Karpas-422 (cell line): ENCODE measurements at places on chromosomes 13 and 19. TPM values are rescaled to one million over a fixed set of nuclear protein-coding genes. Genes with fewer than 3 reads are reported as not detected.

SIGLEC7 gene
- not detected in 2 replicates for total RNA-seq

CASP14 gene
- not detected in 2 replicates for total RNA-seq

ZNF681 gene
- 7.4 and 8.1 TPM in 2 replicates for total RNA-seq

DGKH gene
- 3.8 and 7.3 TPM in 2 replicates for total RNA-seq

KCNRG gene
- total RNA-seq = 3.4 and 4.5 TPM in 2 replicates

LRRC25 gene
- 1.6 and 2.2 TPM in 2 replicates for total RNA-seq

ZNF441 gene
- total RNA-seq = 15.8 and 16.4 TPM in 2 replicates

DNA sequence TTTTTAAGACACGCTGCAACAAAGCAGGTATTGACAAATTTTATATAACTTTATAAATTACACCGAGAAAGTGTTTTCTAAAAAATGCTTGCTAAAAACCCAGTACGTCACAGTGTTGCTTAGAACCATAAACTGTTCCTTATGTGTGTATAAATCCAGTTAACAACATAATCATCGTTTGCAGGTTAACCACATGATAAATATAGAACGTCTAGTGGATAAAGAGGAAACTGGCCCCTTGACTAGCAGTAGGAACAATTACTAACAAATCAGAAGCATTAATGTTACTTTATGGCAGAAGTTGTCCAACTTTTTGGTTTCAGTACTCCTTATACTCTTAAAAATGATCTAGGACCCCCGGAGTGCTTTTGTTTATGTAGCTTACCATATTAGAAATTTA, 1.2 kb downstream of the BRCA2 start:
- peaks cover 30% of the 10 kb centered on the region for H3K4me1 ChIP-seq
- peaks cover 11% of the 10 kb centered on the region; the same call in 1 of the 2 replicates for H3K36me3 ChIP-seq
- peak overlapping the region; percentile 93 for H3K4me3 ChIP-seq
- DNase-seq = peak; percentile 45

- H3K4me3 ChIP-seq = peak overlapping the region; percentile 75
- H3K36me3 ChIP-seq = peaks cover 23% of the 10 kb centered on the region
- DNase-seq = peak; percentile 90
- H3K27me3 ChIP-seq = no peaks in the 10 kb centered on the region
- H3K4me1 ChIP-seq = peaks cover 7% of the 10 kb centered on the region
Observed at GRCh38 chr19:58181902-58182576, 822 bp upstream of the ZNF274 start.

- H3K36me3 ChIP-seq = no peaks in the 10 kb centered on the region
- DNase-seq = no peak
- peaks cover 8% of the 10 kb centered on the region for H3K4me1 ChIP-seq
Observed at GRCh38 chr13:51231456-51231855, 9.3 kb downstream of the FAM124A start.

DNA sequence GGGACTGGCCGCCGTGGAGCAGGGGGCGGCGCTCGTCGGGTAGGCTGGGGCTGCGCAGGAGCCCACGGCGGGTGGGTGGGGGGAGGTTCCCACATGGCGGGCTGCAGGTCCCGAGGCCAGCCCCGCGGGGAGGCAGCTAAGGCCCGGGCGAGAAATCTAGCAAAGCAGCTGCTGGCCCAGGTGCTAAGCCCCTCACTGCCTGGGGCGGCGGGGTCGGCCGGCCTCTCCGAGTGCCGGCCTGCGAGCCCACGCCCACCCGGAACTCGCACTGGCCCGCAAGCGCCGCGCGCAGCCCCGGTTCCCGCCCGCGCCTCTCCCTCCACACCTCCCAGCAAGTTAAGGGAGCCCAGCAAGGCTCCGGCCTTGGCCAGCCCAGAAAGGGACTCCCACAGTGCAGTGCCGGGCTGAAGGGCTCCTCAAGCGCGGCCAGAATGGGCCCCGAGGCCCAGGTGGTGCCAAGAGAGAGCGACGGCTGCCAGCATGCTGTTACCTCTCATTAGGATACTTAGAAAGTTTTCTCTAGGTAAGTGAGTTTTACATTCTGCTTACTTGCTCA, 1463.5 kb upstream of the MIR17HG start:
- DNase-seq = no peak
- H3K36me3 ChIP-seq = no peaks in the 10 kb centered on the region
- H3K4me3 ChIP-seq = no peak overlapping the region
- H3K27me3 ChIP-seq = no peaks in the 10 kb centered on the region
- H3K4me1 ChIP-seq = no peaks in the 10 kb centered on the region

GRCh38 chr13:31038834-31039552, 106.5 kb downstream of the TEX26 start:
- DNase-seq = no peak
- no peak overlapping the region for H3K4me3 ChIP-seq
- H3K27ac ChIP-seq = no peak overlapping the region
- no peaks in the 10 kb centered on the region for H3K36me3 ChIP-seq

DNA sequence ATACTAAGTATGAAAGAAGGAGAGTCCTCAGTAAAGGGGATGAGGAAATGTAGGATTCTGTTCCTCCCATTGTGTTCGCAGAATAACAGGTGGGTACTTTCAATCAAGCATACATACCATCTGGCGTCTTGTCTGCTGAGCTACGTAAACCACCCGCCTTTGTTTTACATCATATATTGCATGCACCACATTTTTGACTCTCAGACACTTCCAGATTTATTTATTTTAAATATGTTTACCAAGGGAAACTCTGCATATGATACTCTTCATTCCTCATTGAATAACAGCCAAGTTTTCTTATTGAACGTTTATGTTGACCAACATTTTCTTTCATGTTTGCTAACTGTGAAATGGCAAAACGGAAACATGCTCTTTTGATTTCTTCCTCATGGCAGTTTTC, 174.1 kb downstream of the FGF14 start:
- no peak overlapping the region for H3K27ac ChIP-seq
- H3K36me3 ChIP-seq = no peaks in the 10 kb centered on the region
- H3K4me3 ChIP-seq = no peak overlapping the region
- H3K27me3 ChIP-seq = no peaks in the 10 kb centered on the region
- DNase-seq = no peak

DNA sequence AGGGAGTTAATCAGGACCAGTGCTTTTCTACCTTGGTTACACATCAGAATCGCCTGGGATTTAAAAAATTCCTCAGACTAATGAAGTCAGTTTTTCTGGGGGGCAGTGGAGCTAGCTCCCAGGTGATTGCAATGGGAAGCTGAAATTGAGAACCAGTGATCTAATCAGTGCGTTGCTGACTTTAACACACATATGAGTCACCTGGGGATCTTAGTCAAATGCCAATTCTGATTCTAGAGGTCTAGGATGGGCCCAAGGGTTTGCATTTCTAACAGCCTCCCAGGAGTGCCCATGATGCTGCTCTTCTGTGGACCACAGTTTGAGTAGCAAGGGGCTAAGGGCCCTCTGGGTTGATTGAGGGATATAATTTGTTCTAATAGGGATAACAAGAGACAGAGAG, 54.5 kb downstream of the KL start:
- no peaks in the 10 kb centered on the region for H3K36me3 ChIP-seq
- no peaks in the 10 kb centered on the region for H3K4me1 ChIP-seq
- no peak overlapping the region for H3K4me3 ChIP-seq

DNA sequence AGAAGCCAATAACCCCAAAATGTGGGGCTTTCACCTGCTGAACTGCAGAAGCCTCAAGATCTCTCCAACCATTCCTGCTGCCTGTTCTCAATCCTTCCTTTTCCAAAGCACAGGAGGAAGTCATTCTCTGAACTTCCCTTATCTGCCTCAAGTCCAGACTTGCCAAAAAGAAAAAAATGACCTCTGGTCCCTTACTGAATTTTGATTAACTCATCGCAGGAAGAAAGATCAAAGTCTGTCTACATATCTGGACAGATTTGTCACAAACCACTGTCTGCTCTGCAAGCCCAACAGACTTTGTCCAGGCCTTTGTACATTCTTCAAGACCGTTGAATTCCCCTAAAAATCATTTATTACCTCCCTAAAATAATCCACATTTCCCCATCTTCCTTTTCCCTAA, 126.5 kb upstream of the NBEA start:
- peaks cover 4% of the 10 kb centered on the region; the same call in 1 of the 2 replicates for H3K4me1 ChIP-seq
- DNase-seq = no peak
- no peaks in the 10 kb centered on the region for H3K36me3 ChIP-seq
- no peak overlapping the region for H3K27ac ChIP-seq

DNA sequence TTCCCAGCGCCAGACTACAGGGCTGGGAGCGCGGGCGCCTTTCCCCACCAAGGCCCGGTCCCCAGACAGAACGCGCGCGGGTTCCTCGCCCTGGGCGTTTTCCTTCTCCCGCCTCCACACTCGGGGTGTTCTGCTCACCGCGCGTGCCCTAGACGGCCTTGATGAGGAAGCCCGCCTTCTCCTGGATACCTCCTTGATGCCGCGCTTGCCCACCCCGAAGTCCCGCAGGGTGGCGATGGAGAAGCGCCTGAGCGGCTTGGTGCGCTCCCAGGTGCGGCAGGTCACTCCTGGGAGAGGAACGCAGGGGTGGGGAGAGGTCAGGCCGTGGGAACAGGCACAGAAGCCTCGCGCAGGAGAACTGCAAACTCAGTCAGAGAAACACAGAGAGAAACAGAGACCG, 34.8 kb downstream of the CYP2B6 start:
- no peaks in the 10 kb centered on the region for H3K36me3 ChIP-seq
- no peak for DNase-seq
- H3K4me1 ChIP-seq = no peaks in the 10 kb centered on the region
- H3K27me3 ChIP-seq = no peaks in the 10 kb centered on the region
- H3K4me3 ChIP-seq = no peak overlapping the region

GRCh38 chr13:33639626-33640080, 178.3 kb upstream of the RFC3 start:
- 0 out of 2 replicates have a peak overlapping the region, but pooled peaks have one; percentile 8 for H3K4me3 ChIP-seq
- no peak overlapping the region for H3K27ac ChIP-seq
- H3K4me1 ChIP-seq = peaks cover 18% of the 10 kb centered on the region
- H3K36me3 ChIP-seq = no peaks in the 10 kb centered on the region
- peak; percentile 73 for DNase-seq
- no peaks in the 10 kb centered on the region for H3K27me3 ChIP-seq

DNA sequence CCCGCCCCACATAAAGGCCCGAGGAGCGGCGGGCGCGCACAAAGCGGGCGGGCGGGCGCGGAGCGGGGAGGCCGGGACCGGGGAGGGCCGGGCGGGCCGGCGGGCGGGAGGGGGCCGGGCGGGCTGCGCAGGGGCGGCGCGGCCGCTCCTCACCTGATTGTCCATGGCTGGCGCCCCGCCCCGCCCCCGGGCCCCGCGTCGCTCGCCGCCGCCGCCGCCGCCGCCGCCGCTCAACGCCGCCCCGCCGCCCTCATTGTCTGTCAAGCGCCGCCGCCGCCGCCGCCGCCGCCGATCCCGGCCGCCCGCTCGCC, 200 bp downstream of the MLLT1 start:
- H3K4me3 ChIP-seq = peak overlapping the region; percentile 82
- no peaks in the 10 kb centered on the region for H3K36me3 ChIP-seq
- H3K27ac ChIP-seq = no peak overlapping the region
- no peak for DNase-seq
- peaks cover 24% of the 10 kb centered on the region for H3K4me1 ChIP-seq

DNA sequence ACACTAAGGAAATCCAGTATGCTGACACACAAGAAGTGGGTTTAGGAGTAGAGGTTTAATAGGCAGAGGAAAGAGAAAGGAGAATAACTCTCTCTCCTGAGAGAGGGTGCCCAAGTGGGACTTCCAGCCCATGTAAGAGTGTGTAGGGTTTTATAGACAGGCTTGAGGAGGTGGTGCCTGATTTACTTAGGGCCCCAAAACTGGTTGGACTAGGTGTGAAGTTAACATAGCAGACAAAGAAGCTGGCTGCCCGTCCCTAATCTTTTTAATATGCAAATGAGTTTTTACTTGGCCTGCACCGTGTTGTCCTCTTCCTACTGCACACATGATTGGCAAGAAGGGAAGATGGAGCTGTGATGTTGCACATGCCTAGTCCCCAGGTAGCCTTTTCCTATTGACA, 752.5 kb upstream of the SLITRK5 start:
- no peak for DNase-seq
- H3K27me3 ChIP-seq = no peaks in the 10 kb centered on the region
- H3K36me3 ChIP-seq = no peaks in the 10 kb centered on the region
- H3K4me1 ChIP-seq = no peaks in the 10 kb centered on the region
- no peak overlapping the region for H3K4me3 ChIP-seq
- no peak overlapping the region for H3K27ac ChIP-seq

DNA sequence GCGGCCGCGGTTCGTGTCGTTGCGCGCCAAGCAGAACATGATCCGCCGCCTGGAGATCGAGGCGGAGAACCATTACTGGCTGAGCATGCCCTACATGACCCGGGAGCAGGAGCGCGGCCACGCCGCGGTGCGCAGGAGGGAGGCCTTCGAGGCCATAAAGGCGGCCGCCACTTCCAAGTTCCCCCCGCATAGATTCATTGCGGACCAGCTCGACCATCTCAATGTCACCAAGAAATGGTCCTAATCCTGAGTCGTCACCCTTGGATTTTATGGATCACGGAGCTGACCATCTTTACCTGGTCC, 475 bp downstream of the MRPL57 start:
- H3K36me3 ChIP-seq = no peaks in the 10 kb centered on the region; the same call in 1 of the 2 replicates
- no peak for DNase-seq
- peak overlapping the region; percentile 87 for H3K4me3 ChIP-seq
- H3K27ac ChIP-seq = no peak overlapping the region
- H3K27me3 ChIP-seq = no peaks in the 10 kb centered on the region
